ENCODE measurements at places on chromosomes 12 and 14.

DNA sequence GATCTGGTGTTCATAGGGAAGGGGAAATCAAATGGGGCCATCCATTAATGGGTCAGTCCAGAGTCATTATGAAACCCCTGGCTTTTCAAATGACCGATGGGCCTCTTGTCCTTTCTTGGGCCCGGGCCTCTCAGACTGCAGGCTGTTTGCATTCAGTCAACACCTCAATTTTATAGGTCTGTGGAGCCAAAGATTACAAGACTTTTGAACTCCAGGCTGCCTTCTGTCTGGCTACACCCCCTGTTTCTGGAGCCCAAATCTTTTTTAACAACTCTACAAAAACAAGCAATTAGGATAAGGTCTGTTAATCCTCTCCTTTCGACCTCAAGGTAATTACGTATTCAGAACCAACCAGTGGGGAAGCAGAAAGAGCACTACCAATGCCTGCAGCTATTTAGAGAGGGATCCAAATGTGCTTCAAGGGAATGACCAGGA is 35.6 kb downstream of the DUSP6 start:
- DNase-seq = no peak

DNA sequence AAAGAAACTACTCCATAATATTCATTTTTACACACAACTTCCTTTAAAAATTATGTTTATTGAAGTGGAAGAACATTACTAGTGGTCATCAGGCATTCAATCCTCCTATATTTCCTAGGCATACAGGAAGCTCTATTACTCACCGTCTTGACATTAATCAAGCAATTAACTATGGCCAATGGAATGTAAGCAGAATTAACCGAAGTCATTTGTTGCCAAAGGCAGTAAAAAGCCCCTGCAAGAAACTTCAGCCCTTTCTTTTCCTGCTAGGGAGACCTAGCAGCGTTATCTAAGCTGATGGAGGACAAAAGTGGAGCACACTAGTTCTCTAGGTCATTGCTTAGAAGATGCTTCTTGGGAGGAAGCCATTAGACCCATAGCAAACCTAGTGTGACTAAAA is 399.6 kb downstream of the KCNH5 start:
- no peak for DNase-seq

GRCh38 chr12:30417697-30418231 is 277.9 kb downstream of the IPO8 start:
- no peak for DNase-seq

- DNase-seq = no peak
Observed at GRCh38 chr12:118908811-118909210, 72.5 kb upstream of the SRRM4 start.

GRCh38 chr14:67595392-67595791 is 4.7 kb downstream of the PIGH start:
- no peak for DNase-seq

- peak; percentile 36 for DNase-seq
Observed at GRCh38 chr14:68824517-68825347, 31.9 kb upstream of the ZFP36L1 start.

- DNase-seq = no peak
Observed at GRCh38 chr12:7642287-7642686, 23.4 kb downstream of the APOBEC1 start.

DNA sequence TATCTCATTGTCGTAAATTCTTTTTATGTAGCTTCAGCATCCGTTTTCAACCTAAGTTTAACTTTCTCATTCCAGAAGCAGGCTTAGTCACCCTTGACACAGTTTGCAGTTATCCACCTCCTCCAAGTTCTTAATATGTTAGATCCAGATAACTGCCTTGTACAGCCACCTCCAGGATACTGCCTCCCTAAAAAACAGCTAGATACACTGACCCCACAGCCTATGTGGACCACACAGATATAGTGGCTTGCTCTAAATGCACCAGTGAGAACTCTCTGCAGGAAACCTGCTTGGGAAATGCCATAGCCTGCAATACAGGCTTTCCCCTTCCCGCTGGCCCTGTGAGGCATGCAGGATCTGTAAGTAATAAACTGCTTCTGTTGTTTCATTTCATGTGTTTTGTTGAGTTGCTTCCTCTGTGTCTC is 11.1 kb upstream of the RTL1 start:
- DNase-seq = no peak

- no peak for DNase-seq
Observed at GRCh38 chr12:16585781-16586180, 20.2 kb downstream of the LMO3 start.

DNA sequence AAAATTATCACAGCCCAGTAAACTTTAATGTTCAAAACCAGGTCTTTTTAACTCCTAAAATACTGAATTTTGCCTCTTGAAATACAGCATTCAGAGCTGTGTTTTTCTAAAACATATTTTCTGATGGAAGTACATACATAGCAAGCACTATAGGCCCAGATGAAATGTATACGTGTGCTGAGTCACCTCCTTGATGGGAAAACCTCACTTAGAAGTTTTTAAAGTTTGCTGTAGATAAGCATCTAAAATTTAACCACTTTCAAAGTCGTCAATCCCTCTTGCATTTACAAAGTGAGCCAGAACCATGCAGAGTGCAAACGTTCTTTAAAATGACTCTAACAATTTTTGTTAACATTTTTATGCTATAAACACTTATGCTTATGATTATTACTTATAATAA is 618.8 kb downstream of the RPS29 start:
- DNase-seq = no peak

- DNase-seq = no peak
Observed at GRCh38 chr14:20143911-20144310, 5.3 kb downstream of the OR4N5 start.

GRCh38 chr14:87286191-87286590 is 706.8 kb downstream of the GALC start:
- DNase-seq = no peak

- DNase-seq = no peak
Observed at GRCh38 chr12:108840605-108841332, 16.6 kb downstream of the SSH1 start.

DNA sequence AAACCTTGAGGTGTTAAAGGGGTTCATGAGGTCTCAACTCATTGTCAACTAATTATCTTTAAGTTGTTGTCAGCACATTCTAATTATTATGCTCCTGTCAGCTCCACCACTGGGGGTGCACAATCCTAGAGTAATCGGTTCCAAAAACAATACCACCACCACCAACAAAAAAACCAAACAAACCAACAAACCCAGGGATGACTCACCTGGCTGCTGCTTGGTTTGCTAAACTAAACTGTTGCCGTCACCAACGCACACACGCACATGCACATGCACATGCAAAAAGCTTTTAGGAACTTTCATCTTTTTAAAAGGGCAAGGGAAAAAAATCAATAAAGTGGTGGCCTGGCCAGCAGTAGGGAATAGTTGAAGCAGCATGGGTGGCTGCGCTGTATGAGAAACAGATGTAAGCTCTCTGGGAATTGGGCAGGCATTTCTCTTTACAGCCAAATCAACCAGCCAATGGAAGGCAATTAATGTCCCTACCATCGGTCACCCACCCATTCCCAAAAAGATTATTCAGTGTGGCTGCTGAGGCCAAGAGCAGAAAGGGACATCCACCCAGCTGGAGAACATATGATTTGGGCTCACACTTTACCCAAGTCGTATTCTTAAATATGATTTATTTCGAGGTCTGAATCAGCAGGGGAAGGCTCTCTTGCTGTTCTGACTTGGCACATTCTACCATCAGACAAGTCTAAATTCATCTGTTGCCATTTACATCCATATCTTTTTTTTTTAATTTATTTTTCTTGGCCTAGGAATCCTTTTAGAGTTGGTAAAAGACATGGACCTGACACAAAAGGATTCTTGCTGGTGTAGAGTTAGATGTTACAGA is 20.0 kb downstream of the TMEM30B start:
- no peak for DNase-seq

GRCh38 chr14:99724196-99724891 is 40.2 kb downstream of the CYP46A1 start:
- no peak for DNase-seq

Measured in CD4-positive, alpha-beta T cell treated with Interleukin-4 for 4 hours (primary cell).